ENCODE measurements at places on chromosomes 3 and 15.

DNA sequence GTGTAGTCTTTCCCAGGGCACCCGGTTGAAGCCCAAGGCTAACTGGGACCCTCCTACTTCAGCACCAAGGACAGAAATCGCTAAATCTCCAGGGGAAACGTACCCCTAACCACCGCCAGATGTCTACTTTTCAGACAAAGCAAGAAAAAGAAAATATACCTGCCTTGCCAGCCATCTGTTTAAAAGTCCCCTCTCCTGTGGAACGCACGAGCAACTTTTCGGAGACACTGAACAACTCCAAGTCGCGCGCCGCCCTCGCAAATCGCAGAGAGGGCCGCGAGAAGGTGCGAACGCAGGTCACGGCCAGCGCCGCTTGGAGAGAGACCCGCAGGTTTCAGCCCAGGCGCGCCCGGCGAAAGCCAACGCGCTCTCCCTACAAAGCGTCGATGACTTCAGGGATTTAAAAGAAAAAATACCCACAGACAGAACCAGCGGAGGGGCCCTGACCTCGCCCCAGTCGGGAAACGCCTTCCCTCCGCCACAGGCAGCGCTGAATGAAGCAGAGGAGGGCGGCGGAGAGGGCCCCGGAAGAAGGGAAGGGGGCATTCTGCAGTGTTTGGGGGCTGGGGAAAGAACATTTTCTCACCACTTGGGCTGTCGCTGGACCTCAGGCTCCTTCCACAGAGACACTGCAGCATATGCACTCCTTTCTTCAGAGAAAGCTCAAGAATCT is 213.1 kb downstream of the FGF12 start:
- DNase-seq: no peak

- DNase-seq: no peak
Measured at GRCh38 chr15:88431441-88431840, 35.7 kb downstream of the MRPL46 start.

GRCh38 chr3:86234506-86235254 is 756.3 kb downstream of the VGLL3 start:
- no peak for DNase-seq

GRCh38 chr3:82416830-82417229 is 655.4 kb upstream of the GBE1 start:
- no peak for DNase-seq

DNA sequence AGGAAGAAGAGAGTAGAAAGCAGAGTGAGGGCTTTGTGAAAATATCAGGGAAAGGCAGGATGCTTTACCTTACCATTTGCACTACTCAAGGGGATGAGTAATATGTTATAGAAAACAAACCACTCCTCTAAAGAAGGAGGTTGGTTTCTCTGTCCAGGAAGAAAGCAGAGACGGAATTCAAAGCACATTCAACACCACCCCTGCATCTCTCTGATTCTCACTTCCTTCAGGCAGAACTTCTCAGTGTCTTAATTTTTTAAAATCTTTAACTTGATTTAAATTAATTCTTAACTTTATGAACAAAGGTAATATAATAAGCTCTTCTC is 82.4 kb downstream of the NR2F2 start:
- DNase-seq: no peak

- DNase-seq: no peak
Measured at GRCh38 chr3:117084739-117085270, 375.2 kb downstream of the TUSC7 start.

Measured in activated CD8-positive, alpha-beta memory T cell treated with anti-CD3 and anti-CD28 coated beads for 1 hour (primary cell).